ENCODE measurements at places on chromosomes 4 and X.

GRCh38 chr4:80751200-80751599 is 279.3 kb upstream of the BMP3 start:
- no peaks in the 10 kb centered on the region for H3K27me3 ChIP-seq
- no peak overlapping the region for H3K4me3 ChIP-seq
- no peak for DNase-seq

DNA sequence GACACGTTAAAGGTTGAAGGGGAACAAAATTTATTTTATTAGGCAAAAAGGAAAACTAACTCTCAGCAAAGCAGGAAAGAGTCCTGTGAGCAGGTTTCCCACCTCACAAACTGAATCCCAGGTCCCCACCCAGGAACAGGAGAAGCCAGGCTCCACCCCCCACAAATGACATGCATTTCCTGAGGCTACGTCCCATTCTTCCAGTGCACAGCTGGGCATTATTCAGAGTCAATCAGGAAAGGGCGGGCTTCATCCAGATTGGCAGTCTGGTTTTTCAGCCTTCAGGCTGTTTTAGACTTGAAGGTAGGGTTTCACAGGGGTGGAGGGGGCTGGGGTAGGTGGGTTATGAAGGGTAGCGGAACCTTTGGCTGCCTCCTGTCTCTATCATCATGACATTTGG is 11.9 kb upstream of the ASIC5 start:
- no peaks in the 10 kb centered on the region for H3K36me3 ChIP-seq
- H3K27ac ChIP-seq, result no peak overlapping the region
- no peaks in the 10 kb centered on the region for H3K4me1 ChIP-seq
- DNase-seq, result no peak

- H3K27me3 ChIP-seq, result no peaks in the 10 kb centered on the region
- H3K4me3 ChIP-seq, result no peak overlapping the region
Measured at GRCh38 chr4:137534516-137534915, 2.2 kb upstream of the PCDH18 start.

GRCh38 chrX:97847885-97848679 is 964.4 kb downstream of the RPA4 start:
- H3K36me3 ChIP-seq, result no peaks in the 10 kb centered on the region
- no peak overlapping the region for H3K27ac ChIP-seq
- H3K4me3 ChIP-seq, result no peak overlapping the region
- H3K4me1 ChIP-seq, result no peaks in the 10 kb centered on the region
- H3K27me3 ChIP-seq, result no peaks in the 10 kb centered on the region
- DNase-seq, result no peak

DNA sequence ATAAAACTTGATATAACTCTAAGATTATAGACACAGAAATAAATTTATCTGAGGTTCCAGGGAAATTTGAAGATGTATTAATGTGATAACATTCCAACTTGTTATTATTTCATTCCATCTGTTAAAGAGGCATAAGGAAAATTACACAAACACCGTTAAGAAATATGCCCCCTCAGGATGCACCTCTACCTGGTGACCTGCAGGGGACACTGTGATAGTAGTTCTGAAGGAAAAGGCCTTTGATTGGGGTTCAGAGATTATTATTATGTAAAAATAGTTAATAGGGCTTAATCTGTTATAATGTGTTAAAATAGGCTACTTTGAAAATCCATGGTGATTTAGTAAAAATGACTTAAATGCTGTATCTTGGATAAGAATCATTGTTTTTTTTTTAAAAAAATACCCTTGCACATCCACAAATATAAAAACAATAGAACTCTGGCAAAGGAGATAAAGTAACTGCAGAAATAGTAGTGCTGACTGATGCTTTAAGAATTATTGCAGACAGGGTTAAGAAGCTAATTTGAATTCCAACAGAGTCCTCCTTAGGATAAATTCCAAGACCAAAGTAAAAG is 6.1 kb upstream of the ABRAXAS1 start:
- DNase-seq, result no peak
- no peaks in the 10 kb centered on the region for H3K27me3 ChIP-seq
- no peaks in the 10 kb centered on the region for H3K4me1 ChIP-seq
- H3K36me3 ChIP-seq, result no peaks in the 10 kb centered on the region

- no peak overlapping the region for H3K27ac ChIP-seq
- no peak for DNase-seq
- no peaks in the 10 kb centered on the region for H3K27me3 ChIP-seq
- H3K4me1 ChIP-seq, result no peaks in the 10 kb centered on the region
- H3K36me3 ChIP-seq, result no peaks in the 10 kb centered on the region
- no peak overlapping the region for H3K4me3 ChIP-seq
Measured at GRCh38 chr4:96052827-96053226, 212.9 kb downstream of the PDHA2 start.

GRCh38 chr4:122500852-122501501 is 44.5 kb upstream of the IL2 start:
- DNase-seq, result no peak
- H3K27ac ChIP-seq, result no peak overlapping the region
- H3K4me3 ChIP-seq, result no peak overlapping the region

GRCh38 chr4:33914386-33914785 is 2329.9 kb downstream of the ARAP2 start:
- no peak for DNase-seq
- no peaks in the 10 kb centered on the region for H3K4me1 ChIP-seq
- H3K27me3 ChIP-seq, result no peaks in the 10 kb centered on the region
- H3K4me3 ChIP-seq, result no peak overlapping the region
- H3K36me3 ChIP-seq, result no peaks in the 10 kb centered on the region

Data from right atrium auricular region (tissue), 2 donors.